Right ventricle myocardium inferior (tissue), 1 donor: ENCODE measurements at places on chromosomes 2 and 18. TPM values are rescaled to one million over a fixed set of nuclear protein-coding genes. Genes with fewer than 3 reads are reported as not detected.

KCNG2 gene
- not detected for total RNA-seq

PLCL1 gene
- total RNA-seq, result 96.2 TPM

MEIS1 gene
- total RNA-seq, result 40.1 TPM

CSRNP3 gene
- 5.1 TPM for total RNA-seq

NCKAP1 gene
- 135 TPM for total RNA-seq

SRD5A2 gene
- total RNA-seq, result not detected

EHD3 gene
- total RNA-seq, result 27.9 TPM

KIAA2012 gene
- total RNA-seq, result not detected

RNU2-63P gene
- not detected for total RNA-seq

AGXT gene
- not detected for total RNA-seq

SLC4A5 gene
- 1.1 TPM for total RNA-seq

SLC5A7 gene
- total RNA-seq, result 0.11 TPM

G6PC2 gene
- total RNA-seq, result not detected

XDH gene
- not detected for total RNA-seq

MYCN gene
- total RNA-seq, result 0.54 TPM

CBLN2 gene
- not detected for total RNA-seq

GRCh38 chr18:54983041-54983686 lies 23.9 kb upstream of the CCDC68 start:
- DNase-seq, result no peak

DNA sequence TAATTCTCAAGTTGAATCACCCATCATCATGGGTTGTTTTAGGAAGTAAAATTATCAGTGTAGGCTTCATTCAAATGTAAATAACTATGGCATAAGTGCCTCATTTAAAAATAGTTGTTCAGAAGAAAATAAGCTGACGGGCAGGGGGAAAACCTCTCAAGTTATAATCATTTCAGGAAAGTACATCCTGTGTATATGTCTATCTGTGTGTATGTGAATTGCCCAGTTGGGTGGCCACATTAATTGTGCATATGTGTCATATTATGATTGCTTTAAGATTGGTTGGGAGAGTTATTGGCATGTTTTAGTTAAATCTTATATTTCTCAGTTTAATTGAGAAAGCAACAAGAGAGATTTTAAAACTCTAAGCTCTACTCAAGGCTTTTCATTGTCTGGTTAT lies 282.8 kb upstream of the VWC2L start:
- no peak for DNase-seq

DNA sequence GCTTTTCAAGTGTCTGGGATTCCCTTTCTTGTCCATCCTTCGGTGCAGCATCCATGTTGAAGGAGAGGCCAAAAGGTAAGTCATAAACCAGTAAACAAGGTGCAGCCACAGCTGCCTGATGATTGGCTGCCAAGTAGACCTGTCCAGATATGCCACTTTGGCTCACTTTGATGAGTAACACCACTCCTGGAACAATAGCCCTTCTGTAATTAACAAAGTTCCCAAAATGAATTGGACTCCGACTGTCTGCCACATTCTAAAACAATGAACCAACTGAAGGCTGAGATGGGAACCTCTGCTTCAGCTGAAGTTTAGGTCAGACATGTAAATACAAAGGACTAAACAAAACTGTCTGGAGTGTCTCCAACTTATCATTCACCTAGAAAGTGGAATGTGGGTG lies 82.2 kb upstream of the LGALSL start:
- no peak for DNase-seq

- DNase-seq, result no peak
These were observed 365 bp downstream of the NDUFB3 start for GRCh38 chr2:201072201-201072530.

DNA sequence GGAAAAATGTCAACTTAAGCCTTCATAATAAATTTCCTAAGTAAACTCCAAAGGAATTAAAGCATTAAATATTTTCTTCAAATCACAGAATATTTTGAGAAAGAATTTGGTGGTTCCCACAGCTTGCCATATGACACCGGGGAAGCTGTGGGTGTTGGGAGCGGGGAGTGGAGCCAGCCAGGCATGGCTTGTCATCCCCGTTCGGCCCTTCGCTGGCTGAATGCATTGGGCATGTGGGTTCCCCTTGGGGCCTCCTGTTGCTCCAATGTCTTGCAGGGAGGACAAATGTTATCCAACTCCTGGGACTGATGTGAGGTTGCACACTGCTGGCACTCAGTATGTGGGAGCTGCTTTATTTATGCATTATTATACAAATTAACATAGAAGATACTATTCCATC lies 18.6 kb downstream of the NGEF start:
- no peak for DNase-seq

DNA sequence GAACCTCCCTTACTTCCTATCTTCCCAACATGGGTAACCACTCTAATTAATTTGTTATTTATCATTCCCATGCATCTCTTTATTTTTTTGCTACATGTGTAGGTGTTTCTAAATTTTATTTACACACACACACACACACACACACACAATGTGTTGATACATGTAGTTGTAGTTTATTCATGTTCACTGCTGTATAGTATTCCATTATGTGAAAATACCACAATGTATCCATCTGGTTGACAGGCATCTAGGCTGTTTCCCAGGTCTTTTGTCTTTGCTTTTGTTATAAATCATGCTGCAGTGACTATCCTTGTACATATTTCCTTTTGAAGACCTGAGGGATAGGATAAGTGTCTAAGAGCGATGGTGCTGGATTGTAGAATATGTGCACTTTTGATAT lies 59.7 kb downstream of the ACAA2 start:
- no peak for DNase-seq

DNA sequence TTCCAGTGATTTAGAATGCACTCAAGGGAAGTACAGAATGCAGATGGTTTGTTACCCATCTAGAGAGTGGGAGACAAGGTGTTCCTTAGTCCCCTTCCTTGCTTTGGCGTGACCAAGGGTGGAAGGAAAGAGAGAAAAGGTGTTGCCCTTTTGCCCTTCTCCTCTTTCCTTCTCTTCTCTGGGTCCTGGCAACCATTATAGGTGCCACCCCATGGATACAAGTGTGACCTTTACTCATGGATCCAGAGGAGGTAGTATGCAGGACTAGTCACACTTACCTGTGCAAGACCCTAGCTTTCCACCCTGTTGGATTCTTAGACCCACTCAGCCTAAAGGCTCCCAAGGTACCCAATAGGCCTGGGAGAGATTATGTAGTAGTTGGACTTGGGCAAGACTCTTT lies 11.6 kb upstream of the RBFA start:
- DNase-seq, result no peak

GRCh38 chr2:17630089-17630488 lies 89.6 kb downstream of the VSNL1 start:
- DNase-seq, result no peak

GRCh38 chr2:45011621-45012602 lies 2.7 kb upstream of the SIX2 start:
- no peak for DNase-seq

DNA sequence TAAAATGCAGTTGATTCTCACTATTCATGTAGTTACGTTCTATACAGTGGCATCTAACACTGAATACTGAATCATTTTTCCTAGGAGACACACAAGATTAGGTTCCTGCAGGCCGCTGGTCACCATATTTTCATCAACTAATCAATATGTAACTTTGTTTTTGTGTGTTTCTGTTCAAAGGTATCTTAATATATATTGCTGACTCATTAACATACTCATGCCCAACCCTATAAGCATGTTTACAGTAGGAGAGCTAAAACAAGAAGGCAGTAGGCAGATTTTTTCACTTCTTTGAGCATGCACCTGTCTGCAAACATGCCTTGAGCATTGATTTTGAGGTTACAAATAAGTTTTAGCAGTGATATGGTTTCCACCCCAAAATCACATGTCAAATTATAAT lies 30.3 kb upstream of the CNGA3 start:
- no peak for DNase-seq

GRCh38 chr2:60446413-60447267 lies 106.8 kb downstream of the BCL11A start:
- no peak for DNase-seq

DNA sequence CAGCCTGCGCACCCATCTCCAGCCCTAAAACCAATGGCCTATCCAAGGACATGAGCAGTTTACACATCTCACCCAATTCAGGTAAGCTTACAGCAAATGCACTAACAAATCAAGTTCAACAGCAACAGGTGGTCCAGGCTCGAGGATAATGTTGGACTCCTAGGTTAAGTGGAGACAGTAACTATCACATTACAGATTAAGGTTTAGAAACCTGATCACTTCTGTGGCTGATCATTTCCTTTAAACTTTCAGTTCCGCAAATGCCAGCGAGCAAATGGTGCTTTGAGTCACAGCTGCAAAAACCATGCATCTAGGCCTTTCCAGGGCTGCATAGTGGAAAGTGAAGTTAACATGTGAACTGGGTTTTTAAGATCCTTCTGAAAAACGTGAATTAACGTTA lies 259.4 kb downstream of the GBX2 start:
- no peak for DNase-seq

- no peak for DNase-seq
These were observed 479.4 kb downstream of the METTL4 start for GRCh38 chr18:2091937-2092336.

DNA sequence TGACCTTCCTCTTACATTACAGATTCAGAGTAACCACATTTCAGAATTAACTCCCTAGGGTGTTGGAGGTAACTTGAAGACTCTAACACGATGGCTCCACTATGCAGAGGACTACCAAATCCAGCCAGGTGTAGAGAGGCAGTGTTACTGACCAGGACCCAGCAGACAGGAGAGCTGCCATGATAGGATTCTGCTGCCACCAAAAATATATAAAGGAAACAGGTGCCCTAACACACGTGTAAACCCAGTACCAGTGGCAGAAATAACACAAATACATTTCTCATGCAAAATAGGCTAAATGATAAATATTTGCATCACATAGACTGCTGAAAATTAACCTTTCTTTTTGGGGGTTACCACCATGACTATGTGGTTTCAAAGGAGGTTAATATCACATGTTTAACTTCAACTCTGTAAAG lies 7.0 kb downstream of the ZBTB14 start:
- DNase-seq, result no peak

GRCh38 chr2:39697454-39697853 lies 31.7 kb downstream of the TMEM178A start:
- no peak for DNase-seq

GRCh38 chr18:35289727-35290093 lies 319 bp downstream of the ZSCAN30 start:
- peak; percentile 52 for DNase-seq

- DNase-seq, result no peak
These were observed 4.1 kb downstream of the MYO1B start for GRCh38 chr2:191249156-191249813.

GRCh38 chr2:1848599-1848995 lies 104.3 kb upstream of the PXDN start:
- no peak for DNase-seq

GRCh38 chr2:3674066-3674845 lies 16.3 kb downstream of the ALLC start:
- no peak for DNase-seq

- no peak for DNase-seq
These were observed 16.2 kb upstream of the PDE11A start for GRCh38 chr2:178088774-178089270.

- no peak for DNase-seq
These were observed 42.7 kb downstream of the SH3RF3 start for GRCh38 chr2:109171444-109172334.

DNA sequence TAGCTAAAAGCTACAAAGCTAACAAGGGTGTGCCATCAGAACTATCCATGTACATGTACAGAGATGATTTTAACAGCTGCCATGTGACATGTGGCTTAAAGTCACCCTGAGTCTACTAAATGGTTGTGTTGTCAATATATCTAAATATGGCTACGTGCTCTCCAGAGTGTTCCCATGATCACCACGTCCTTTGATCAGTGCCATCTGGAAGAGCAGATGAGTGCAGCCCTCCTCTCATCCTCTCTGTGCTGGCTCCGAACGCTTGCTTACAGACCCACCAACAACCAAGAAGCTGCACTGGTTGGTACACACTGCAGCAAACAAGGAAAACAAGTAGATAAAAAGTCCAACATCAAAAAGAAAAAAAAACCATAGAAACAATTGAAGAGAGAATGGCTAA lies 88.6 kb upstream of the NARS1 start:
- no peak for DNase-seq

GRCh38 chr18:74610051-74610615 lies 12.5 kb downstream of the ZNF407 start:
- no peak for DNase-seq

- DNase-seq, result no peak
These were observed 99.6 kb downstream of the CTIF start for GRCh38 chr18:48638451-48638850.

GRCh38 chr18:29160170-29160569 lies 983.2 kb upstream of the CDH2 start:
- DNase-seq, result no peak

DNA sequence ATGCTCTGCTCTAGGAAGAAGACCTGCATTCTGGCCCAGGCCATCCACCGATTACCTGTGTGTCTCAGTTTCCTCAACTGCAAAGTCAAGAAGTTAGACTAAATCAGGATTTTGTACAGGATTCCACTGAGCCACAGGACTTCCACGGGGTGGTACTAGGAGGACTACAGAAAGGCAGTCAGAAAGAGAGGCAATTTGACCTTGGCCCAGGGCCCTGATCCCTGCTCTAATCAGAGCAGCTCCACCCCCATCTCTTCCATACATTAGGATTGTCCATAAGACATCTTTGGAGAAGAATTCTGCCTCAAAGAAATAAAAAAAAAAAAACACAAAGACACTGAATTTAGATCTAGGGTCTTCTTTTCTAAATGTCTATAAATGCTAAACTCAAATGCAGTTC lies 52.8 kb upstream of the TSPYL6 start:
- no peak for DNase-seq

GRCh38 chr2:144030791-144031190 lies 489.1 kb downstream of the ZEB2 start:
- DNase-seq, result no peak

GRCh38 chr2:210022824-210023223 lies 20.4 kb downstream of the RPE start:
- no peak for DNase-seq

- no peak for DNase-seq
These were observed 201.6 kb downstream of the EN1 start for GRCh38 chr2:118645876-118646275.

- no peak for DNase-seq
These were observed 77.9 kb downstream of the PRELID3A start for GRCh38 chr18:12485479-12486105.

- peak; percentile 51 for DNase-seq
These were observed 70.0 kb downstream of the HS1BP3 start for GRCh38 chr2:20580690-20581437.

- no peak for DNase-seq
These were observed 99.8 kb downstream of the METTL4 start for GRCh38 chr18:2471523-2471922.

GRCh38 chr18:44801781-44802180 lies 121.1 kb downstream of the SETBP1 start:
- no peak for DNase-seq

GRCh38 chr2:51710222-51710621 lies 678.3 kb upstream of the NRXN1 start:
- DNase-seq, result no peak

DNA sequence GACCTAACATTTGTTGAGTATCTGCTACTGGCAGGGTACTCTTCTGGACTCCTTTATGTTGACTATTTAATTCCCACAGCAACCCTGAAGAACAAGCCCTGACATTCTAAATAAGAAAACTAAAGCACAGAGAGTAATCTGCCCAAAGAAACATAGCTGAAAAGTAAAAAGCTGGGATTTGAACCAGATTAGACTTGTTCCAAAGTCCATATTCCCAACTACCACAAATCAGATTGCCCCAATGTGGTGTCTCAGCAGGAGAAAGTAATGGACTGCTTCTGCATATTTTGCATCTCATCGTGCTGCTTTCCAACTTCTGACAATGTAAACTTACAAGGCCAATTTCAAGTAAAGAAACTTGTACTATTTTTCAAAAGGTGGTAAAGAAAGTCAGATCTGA lies 56.5 kb downstream of the SEPTIN10 start:
- no peak for DNase-seq
